A673 (cell line): ENCODE measurements at places on chromosomes 2 and 18.

GRCh38 chr18:28281400-28281799, 104.5 kb upstream of the CDH2 start:
- no peak for DNase-seq

GRCh38 chr18:34562252-34562870, 147.7 kb upstream of the DTNA start:
- DNase-seq: no peak

- no peak for DNase-seq
Measured at GRCh38 chr2:85735691-85736090, 18.1 kb upstream of the ATOH8 start.

DNA sequence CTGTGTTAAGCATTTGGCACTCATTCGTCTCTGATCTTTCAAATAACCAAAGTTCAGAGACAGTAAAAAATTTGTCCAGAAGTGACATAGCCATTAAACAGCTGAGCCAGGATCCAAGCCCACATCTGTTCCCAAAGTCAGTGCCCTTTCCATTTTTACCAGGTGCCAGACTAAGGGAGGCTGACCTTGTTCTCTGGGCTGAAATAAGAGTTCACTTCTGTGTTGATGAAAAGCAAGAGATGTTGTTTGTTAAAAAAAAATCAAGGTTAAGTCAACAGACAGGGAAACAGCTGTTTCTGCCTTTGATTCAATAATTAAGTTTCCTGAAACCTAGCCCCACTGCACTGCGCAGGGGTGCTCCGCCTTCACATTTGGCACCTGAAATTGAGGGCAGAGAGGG, 117.1 kb downstream of the PRKRA start:
- DNase-seq: no peak

- no peak for DNase-seq
Measured at GRCh38 chr2:86809481-86810121, 18.9 kb upstream of the CD8A start.
